Neural progenitor cell (in vitro differentiated cells): ENCODE measurements at places on chromosomes 2 and 18.

DNA sequence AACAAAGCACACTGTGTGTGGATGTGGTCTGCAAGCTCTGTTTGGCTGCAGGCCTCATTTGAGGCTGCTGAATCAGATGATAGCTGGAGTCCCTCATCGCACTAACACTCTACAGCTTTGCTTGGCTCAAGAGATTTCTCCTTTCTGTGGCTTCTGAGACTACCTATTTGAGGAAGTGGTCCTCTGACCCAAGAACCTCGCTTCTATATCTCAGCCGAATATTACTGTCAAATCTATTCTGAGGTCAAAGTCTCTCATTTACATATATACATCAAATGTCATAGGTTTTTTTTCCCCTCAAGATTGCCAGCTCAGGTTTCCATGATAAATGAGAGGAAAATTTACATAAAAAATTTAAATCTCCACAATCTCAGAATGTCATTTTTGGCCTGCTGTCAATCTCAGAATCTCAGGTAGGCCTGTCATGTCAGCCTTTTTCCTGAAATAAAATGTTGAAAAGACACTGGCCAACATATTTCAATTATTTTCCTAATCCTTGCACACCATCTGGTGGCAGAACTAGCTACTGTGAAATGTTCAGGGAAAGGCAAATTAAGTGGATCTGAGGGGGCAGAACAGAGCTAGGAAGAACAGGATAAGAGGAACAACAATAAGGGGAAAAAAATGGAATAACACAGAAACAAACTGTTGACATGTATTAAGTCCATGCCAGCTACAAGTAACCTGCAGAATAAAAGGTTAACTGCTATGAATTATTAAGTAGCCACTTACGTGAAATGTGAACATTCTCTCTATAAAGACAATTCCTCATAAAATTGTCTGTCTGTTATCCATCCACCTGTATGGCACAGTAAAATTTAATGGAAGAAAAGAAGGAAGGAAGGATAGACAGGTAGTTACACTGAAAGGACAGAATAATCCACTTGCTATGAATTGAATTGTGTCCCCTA lies 39.3 kb downstream of the AP1S3 start:
- peak; percentile 39 for DNase-seq

- no peak for DNase-seq
These were observed 22.4 kb upstream of the EML6 start for GRCh38 chr2:54701029-54701428.

GRCh38 chr2:177721087-177721486 lies 328.5 kb downstream of the AGPS start:
- DNase-seq, result no peak

- no peak for DNase-seq
These were observed 55.9 kb upstream of the NARS1 start for GRCh38 chr18:57677262-57678211.

DNA sequence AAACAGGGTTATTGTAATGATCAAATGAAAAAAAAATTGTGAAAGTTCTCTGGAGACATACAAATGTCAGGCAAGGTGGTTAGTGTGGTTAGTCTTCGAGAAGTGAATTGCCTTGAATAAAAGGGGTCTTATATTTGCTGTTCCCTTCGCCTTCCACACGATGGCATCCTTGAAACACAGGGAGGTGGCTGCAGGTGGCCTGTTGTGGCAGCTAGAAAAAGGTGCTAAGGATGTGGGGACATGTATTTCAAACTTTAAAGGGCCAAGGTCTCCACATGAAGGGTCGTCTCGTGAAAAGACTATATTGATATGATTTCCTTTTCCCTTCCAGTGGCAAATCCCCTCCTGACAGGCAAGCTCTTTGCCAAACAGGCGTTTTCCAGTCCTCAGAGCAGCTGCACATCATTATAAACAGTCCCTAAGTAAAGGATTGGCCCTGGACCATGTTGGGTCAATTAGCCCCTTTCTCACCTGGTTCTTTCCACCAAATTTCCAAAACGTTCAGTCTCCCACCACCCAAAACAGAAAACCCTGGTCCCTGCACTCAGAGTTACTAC lies 68.5 kb downstream of the COPS8 start:
- DNase-seq, result peak; percentile 66
